Esophagus squamous epithelium (tissue), 5 donors: ENCODE measurements at places on chromosomes 7 and 10.

DNA sequence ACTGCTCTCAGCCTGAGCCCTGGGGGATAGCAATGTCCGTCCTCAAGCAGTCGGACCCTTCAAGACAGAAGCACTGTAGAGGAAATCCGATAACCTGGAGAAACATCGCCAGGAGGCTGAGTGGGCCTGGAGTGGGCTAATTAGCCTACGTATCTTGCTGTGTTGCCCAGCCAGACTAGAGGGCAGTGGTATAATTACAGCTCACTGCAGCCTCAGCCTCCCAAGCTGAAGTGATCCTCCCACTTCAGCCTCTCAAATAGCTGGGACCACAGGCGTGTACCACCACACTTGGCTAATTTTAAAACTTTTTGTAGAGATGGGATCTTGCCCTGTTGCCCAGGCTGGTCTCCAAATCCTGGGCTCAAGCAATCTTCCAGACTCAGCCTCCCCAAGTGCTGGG, 21.7 kb downstream of the LYZL2 start:
- DNase-seq: no peak

DNA sequence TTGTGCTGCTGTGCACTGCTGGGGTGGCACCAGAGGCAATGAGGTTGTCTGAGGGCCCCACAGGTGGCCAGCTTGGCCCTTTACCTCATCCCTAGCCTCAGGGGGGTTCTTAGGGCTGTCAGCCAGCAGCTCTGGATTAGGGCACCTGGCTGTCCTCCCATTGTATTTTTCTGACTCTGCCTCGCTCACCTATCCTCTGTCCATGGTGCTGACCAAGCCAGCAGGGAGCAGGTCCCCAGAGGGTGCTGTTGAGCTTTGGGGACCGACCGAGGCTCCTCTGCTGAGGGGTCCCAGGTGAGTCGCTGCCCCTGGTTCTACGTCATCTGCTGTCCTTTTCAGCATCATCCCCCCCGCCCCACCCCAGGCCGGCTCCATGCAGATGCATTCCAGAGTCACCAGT, 32.1 kb upstream of the ZNF735 start:
- no peak for DNase-seq

DNA sequence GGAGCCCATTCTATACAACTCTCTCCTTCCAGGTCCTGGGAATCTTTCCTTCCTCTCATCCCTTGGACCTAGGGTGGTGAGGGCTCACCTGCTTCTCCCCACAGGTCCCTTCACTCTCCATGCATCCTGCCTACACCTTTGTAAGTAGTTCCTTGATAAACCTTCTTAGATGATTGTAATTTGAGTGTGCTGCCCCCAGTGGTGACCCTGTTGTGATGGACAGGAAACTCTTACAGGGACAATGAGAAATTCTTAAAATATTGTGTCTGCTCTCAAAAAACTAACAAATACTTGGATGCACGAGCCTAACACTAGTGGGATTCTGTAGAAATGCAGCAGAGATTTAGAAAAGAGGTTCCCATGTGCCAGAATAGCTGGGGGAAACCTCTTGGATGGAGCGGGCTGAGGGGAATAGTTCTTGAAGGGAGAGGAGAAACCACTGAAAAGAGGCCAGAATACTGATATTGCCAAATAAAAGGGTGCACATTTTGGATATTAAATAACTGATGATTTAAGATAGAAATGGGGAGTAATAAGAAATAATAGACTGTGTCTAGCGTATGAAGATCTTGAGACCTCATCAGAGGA, 6.7 kb upstream of the PAXIP1 start:
- no peak for DNase-seq

GRCh38 chr7:7562736-7563135, 3.9 kb upstream of the MIOS start:
- DNase-seq: no peak
